GOT3 (cell line): ENCODE measurements at places on chromosomes 4 and X.

DNA sequence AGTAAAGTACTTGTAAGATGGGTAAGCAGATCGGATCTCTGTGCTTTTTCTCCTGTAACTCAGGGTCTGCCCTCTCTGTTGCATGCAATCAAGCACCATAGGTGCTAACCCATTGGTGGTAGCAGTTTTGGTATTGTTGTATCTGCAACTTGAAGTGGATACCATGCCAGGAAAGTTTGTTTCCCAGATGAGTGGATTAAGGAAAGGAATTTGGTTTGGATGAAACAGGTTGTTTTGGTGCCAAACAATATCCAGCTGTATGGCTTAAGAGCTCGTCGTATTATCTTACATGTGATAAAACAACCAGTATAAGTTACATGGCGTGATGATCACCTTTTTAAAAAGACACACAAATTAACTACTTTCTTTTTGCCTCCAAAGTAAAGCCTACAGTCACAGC lies 280.9 kb upstream of the TENM3 start:
- no peak for DNase-seq

- DNase-seq = no peak
Observed at GRCh38 chr4:24743927-24744326, 51.4 kb upstream of the SOD3 start.

- DNase-seq = no peak
Observed at GRCh38 chrX:42143866-42144592, 220.7 kb upstream of the CASK start.

DNA sequence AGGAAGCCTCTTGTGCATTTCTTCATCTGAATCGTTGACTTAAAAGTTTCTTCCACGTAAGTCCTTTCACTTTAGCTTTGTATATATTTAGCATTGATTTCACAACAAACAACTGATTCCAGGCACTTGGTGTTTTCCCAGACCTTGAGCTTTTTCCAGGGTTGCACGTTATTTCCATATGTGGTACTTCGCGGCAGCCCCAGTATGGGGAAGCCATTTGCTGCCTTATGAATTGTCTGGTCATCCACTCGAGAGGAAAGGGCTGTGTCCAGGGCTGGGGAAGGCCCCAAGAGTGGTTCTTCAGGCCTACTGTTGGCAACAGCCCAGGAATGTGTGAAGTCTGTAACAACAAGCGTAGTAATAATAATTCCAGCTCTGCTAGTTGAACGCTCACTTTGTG lies 2.8 kb upstream of the TLR8 start:
- DNase-seq = no peak

DNA sequence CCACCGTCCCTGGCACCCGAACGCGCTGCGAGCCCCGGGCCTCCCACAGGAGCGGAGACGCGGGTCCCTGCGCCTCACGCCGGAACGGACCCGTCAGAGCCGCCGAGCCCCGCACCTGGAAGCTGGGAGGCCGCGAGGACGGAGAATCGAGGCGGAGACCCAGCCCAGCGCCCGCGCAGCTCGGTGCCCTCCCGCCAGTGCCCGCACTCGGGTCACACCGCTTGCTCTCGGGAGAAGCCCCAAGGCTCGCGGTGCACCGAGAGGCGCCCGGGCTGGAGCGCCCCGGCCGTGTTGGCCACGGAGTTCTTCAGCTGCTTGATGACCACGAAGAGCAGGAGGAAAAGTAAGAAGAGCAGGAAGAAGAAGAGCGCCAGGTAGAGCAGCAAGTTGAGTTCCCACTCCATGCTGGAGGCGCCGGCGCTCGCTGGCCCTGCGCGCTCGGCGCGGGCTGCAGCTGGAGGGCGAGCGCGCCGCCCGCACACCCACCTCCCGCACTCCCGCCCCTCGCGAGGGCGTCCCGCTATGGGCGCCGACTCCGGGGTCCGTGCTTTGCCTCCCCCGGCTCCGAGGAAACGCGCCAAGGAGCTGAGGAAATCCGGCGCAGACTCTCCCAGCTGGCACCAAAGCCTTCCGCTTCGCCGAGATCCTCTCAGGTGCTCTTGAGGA lies at the start of gene SMIM43:
TSS of gene SMIM43 (minus strand) at position 463 of the 666 bp plus-strand sequence. CDS start at position 404, 59 bp downstream.
- no peak for DNase-seq

GRCh38 chr4:76376534-76376933 lies 44.4 kb downstream of the CCDC158 start:
- DNase-seq = no peak

DNA sequence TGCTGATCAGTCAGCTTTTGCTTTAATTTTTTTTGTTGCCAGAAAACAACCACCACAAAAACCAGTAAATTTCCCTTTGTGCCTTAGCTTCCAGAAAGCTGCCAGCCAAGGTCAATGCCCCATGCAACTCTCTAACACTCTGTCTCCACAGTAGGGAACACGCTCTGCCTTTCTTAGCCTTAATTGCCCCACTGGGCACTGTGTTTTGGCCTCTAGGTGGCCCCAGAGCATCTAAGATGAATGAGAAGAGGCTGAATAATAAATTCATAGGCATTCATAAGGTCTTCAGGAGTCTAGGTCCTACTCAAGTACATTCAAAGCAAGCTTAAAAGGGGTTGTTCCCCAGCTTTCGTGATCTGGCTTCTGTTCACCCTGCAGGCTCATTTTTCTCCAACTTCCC lies 57.7 kb upstream of the PASD1 start:
- DNase-seq = no peak

DNA sequence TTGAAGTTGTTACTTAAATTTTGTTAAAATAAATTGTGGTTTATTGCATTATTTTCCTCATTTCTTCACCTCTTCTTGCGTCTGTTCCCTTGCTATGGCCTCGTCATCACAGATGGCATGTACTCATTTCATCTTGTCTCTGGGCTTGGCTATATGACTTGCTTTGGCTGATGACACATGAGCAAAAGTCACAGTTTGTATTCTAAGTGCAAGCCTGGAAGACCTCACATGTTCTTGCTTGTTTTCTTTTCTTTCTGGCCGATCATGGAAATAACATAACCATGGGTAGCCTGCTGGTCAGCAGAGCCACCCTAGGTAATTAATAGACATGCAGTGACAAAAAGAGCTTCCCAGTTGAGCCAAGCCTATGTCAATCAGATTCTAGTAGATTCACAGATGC lies 527.9 kb downstream of the SPRY1 start:
- no peak for DNase-seq

DNA sequence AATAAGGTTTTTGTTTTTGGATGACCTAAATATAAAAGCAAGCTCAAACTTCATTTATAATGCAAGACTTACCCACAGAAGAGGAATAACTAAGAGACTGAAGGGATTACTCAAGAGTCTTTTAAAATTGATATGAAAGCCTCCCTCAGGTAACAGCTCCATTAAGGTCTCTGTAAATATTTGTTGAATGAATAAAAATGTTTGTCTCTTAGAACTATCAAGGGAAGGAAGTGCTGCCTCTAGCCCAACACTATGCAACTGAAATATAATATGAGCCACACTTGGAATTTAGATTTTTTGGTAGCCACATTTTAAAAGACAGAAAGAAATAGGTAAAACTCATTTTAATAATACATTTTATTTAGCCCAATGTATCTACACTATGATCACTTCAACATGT lies 127.8 kb downstream of the SH3RF1 start:
- DNase-seq = no peak
